Activated T-cell treated with anti-CD3 and anti-CD28 coated beads for 4 hours (primary cell): ENCODE measurements at places on chromosomes 5 and 9.

DNA sequence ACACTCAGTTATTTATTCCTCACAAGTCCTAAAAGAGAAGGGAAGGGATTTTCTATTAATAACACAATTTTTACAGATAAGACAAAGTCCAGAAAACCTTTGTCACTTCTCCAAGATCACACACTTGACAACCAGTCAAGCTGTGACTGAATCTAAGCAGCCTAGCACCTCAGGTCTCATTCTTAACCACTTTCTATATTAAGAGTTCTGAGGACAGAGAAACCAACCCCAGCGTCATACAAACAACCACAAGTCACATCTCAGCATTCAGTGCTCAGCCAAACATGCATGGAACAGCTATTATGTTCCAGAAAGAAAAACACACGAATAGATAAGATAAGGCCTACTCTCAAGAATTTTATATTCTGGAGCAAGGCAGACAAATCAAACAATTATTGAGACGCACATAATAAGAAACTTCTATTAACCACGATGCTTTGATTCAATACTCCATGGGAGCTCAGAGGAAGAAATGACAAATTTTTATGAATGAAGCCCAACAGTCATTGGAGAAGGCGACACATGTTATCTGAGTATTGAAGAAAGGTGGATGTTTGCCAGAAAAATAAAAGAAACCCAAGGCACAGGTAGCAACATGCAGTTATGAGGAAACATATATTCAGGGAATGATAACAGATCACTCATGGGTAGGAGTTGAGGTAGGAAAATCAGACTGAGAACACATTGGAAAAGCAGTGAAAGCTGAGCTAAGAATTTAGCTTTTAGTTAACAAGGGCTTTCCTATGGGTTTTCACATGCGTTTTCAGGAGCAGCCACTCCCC lies 113.1 kb downstream of the HTR4 start:
- DNase-seq: no peak

GRCh38 chr9:85420750-85421149 lies 321.0 kb downstream of the AGTPBP1 start:
- no peak for DNase-seq

DNA sequence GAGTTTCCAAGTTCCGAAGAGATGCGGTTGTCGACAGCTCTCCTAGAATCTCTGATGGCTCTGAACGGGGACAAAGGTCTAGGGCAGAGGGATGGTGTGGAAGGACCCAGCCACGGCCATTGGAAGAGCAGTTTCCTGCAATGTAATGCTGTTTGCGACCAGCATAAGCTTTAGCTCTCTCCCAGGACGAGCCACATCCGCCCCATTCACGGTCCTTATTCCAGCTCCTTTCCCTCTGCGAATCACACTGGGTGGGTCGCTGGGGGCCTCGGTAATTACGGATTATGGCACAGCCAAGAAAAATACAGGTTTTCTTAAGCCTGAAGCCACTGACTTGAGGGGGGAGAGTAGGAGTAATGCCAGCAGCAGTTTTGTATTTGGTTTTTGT lies 22.7 kb downstream of the ANXA2R start:
- DNase-seq: no peak

GRCh38 chr9:33165263-33166151 lies 1.6 kb downstream of the B4GALT1 start:
- DNase-seq: no peak

DNA sequence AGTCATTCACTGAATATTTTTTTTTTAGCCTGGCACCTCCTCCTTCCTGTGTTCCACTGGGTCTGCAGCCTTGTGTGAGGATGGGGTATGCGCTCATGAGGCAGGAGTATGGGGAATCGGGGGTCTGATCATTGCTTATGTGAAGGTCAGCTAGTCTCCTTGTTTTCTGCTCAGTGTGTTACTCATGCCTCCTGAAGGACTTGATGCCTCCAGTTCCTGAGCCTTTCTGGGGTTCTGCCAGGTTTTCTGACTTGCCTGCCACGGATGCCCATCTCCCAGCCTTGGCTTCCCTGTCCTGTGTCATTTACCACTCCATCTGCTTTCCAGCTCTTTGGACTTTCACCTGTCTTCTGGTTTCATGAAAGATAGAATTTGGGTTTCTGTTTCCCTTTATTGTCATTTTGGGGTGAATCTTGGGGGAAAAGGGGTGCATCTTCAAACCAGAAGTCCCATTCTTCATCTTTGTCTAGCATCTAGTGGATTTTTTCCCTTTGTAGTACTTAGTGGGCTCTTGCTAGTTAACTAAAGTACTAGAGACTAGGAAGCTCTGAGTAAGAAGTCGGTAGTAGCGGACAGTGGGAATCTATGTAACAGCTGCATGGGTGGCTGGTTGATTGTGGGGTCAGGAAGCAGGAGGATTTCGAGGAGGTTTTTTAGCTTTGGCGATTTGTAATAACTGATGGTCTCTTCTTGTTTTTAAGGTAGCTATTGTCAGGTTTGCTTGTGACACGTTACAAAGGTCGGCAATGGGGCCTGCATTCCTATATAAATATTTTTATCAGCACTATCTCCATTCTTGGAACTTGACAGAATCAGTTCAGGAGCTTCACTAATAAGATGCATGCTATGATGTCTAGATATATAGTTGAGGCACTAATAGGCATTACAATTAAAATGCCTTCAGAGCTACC lies 8.2 kb downstream of the OTULIN start:
- DNase-seq: no peak

DNA sequence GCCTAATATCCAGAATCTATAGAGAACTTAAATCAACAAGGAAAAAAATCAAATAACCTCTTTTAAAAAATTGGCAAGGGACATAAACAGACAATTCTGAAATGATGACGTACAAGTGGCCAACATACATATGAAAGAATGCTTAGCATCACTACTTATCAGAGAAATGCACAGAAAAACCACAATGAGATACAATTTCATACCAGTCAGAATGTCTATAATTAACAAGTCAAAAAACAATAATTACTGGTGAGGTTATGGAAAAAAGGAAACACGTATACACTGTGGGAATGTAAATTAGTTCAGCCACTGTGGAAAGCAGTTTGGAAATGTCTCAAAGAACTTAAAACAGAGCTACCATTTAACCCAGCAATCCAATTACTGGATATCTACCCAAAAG lies 1192.0 kb downstream of the CDH12 start:
- no peak for DNase-seq

GRCh38 chr5:31048282-31049270 lies 144.9 kb upstream of the CDH6 start:
- DNase-seq: no peak

GRCh38 chr9:30348904-30349303 lies 2035.5 kb upstream of the ACO1 start:
- no peak for DNase-seq

- DNase-seq: no peak
Measured at GRCh38 chr5:180438785-180439780, 55.1 kb upstream of the CNOT6 start.

DNA sequence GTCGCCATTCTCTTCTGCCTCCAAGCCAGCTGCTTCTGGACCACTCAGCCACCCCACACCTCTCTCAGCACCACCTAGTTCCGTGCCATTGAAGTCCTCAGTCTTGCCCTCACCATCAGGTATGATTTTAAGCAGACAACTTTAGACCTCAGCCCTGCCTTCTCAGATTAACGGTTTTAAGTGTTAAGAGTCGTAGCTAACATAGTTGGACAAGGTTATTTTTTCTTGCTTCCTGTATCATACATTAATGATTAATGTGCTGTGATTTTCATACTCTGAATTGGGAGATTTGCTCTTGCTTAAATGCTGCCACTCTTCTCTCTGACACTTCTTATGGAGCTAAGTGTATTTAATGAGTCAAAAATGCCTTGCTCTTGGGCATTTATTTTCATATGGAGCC lies 20.8 kb downstream of the NUP214 start:
- DNase-seq: no peak

DNA sequence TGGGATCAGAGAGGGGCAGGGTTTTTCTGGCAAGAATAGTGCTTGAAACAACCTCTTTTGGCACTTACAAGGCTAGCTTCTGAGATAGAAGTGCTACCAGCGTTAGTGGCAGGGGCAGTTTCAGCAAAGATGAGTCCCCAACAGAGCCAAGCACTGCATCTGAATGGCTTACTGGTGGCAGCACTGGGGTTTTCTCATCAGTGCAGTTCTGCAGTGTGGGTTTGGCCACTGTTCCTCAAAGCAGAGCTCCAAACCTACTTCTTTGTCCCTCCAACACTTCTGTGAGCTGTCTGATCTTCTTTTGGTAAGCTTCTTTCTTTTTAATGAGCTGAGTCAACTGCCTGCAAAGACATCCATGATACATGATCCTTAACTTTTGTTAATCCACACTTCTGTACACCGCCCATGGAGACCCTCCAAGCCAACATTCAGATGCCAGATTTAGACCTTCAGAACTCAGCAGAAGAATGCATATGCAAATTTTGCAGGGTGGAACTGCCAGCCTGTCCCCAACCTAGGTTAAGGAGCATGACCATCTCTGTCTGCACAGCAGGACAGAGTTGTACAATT lies 29.9 kb upstream of the FSTL4 start:
- no peak for DNase-seq

- no peak for DNase-seq
Measured at GRCh38 chr9:123867034-123867433, 62.9 kb downstream of the DENND1A start.

- no peak for DNase-seq
Measured at GRCh38 chr9:130239363-130239695, 26.2 kb upstream of the HMCN2 start.

GRCh38 chr5:178469011-178469974 lies 120.9 kb downstream of the COL23A1 start:
- no peak for DNase-seq

GRCh38 chr9:124779368-124780059 lies 2.6 kb downstream of the OLFML2A start:
- no peak for DNase-seq

DNA sequence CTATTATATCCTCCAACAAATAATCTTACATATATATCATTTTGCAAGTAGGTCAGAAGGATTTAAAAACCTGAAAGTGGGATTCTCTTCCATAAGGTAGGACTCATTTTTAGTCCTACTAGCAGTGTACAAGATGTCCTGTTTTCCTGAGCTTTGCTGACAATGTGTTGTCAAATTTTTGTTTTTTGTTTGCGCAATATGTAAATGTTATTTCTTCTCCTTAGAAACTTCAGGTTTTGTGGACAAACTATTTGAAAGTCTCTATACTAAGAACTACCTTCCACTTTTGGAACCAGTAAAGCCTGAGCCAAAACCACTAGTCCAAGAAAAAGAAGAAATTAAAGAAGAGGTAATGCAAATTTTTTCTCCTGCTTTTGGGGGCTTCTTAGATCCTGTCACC lies 19.8 kb downstream of the RBM27 start:
- no peak for DNase-seq

- no peak for DNase-seq
Measured at GRCh38 chr5:94670726-94671125, 52.3 kb downstream of the SLF1 start.

- DNase-seq: no peak
Measured at GRCh38 chr9:97749928-97750327, 52.8 kb upstream of the XPA start.

DNA sequence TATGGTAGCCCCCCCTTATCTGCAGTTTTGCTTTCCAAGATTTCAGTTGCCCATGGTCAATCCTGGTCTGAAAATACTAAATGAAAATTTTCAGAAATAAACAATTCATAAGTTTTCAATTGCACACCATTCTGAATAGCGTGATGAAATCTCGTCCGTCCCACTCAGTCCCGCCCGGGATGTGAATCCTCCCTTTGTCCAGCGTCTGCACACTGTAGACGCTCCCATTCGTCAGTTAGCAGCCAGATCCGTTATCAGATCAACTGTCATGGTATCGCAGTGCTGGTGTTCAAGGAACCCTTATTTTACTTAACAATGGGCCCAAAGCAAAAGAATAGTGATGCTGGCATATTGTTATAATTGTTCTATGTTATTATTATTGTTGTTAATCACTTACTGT lies 98.6 kb downstream of the TMEM215 start:
- no peak for DNase-seq

GRCh38 chr5:142918959-142919635 lies 148.9 kb downstream of the ARHGAP26 start:
- no peak for DNase-seq

- DNase-seq: no peak
Measured at GRCh38 chr5:4453655-4454054, 686.5 kb upstream of the ADAMTS16 start.

DNA sequence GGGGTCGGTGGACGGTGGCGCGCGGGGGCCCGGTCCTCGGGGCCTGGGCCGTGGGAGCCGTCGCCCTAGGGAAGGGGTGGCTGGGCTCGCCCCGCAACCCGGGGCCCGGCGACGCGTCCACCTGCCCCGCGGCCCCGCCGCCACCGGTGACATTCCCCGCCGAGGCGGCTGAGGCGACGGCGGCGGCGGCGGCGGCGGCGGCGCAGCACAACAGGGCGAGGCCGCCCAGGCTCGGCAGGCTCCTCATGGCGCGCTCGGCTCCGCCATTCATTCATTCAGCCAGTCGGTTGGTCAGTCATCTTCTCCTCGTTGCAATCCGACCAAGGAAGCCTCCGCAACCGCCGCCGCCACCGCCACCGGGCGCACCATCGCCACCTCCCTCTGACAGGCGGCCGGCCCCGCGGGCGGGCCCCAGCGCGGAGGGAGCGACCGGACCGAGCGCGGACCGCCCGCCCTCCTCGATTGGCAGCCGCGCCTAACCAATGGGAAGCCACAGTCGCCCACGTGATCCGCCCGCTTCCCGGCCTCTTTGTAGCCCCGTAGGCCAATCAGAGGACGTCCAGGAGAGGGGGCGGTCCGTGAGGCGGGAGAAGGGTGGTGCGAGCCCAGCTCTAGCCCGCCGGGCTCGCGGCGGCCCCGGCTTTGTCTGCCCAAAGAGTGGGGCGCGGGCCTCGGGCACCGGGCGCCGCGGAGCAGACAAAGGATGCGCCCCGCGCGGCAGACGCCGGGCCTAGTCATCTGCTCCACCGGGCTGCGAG lies at the start of gene MEGF9:
TSS of gene MEGF9 (minus strand) at position 383 of the 758 bp plus-strand sequence. CDS start at position 271, 112 bp downstream.
- DNase-seq: peak; percentile 95

DNA sequence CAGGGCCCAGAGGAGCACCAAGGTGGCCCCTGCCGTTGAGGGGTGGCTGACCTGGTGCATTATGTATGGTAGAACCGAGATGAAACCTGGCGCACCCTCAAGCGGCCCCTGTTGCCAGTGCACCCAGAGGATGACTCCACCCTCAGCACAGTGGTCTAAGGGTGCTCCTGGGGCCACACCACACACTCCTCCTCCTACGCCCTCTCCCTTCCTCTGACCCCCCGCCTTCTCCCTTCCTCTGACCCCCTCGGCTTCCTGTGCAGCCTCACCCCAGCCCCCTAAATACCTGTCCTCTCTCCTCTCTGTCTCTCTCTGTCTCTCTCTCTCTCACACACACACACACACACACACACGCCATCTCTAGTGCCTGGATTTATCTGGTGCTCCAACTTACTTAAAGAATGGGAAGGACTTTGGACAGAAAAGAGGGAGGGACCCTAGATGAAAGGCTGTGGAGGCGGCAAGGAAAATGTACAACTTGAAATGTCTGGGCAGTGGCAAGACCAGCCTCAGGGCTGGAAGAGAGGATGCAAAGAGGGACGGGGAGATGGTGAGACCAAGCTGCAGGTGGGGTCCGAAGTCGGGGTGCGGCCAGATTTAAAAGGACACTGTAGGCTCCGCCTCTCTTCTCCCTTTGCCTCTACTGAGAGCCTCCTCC lies 18.2 kb upstream of the SLC30A5 start:
- no peak for DNase-seq

GRCh38 chr5:108769352-108769751 lies 21.7 kb downstream of the FER start:
- DNase-seq: no peak
